Stimulated activated CD4-positive, alpha-beta T cell treated with anti-CD3 and anti-CD28 coated beads, TNF-alpha, amount 100 ng/mL, for 4 hours (primary cell): ENCODE measurements at places on chromosomes 4 and X.

GRCh38 chrX:120604361-120604782, 471 bp downstream of the MCTS1 start:
- no peak for DNase-seq

DNA sequence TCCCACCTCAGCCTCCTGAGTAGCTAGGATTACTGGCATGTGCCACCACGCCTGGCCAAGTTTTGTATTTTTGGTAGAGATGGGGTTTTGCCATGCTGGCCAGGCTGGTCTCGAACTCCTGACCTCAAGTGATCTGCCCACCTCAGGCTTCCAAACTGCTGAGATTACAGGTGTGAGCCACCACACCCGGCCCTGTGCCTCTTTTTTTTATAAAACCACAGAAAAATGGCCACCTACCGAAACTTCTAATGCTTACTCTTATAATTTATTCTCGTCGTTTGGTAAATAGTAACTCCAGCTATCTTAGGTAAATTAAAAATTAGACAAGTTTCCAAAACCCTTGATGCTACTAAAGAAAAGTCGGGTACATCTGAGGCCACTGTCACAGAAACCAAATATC, 54.4 kb downstream of the IRF2 start:
- DNase-seq, result no peak

GRCh38 chr4:164997941-164998340, 20.5 kb upstream of the TRIM61 start:
- DNase-seq, result no peak

GRCh38 chr4:13558881-13559280, 14.6 kb upstream of the NKX3-2 start:
- DNase-seq, result no peak

DNA sequence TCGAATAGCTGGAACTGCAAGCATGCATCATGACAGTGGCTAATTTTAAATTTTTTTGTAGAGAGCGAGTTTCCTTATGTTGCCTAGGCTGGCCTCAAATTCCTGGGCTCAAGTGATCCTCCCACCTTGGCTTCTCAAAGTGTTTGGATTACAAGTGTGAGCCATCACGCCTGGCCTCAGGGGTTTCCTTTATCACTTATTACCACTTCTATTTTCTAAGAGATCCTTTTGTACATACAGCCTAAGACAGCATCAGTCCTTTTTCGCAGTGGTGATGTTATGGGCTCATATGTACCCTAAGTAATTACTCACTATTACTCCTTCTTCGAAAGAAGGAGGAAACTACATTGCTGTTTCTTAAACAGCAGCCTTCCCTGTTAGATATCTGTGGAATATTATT, 54.1 kb upstream of the CDKN2AIP start:
- no peak for DNase-seq

DNA sequence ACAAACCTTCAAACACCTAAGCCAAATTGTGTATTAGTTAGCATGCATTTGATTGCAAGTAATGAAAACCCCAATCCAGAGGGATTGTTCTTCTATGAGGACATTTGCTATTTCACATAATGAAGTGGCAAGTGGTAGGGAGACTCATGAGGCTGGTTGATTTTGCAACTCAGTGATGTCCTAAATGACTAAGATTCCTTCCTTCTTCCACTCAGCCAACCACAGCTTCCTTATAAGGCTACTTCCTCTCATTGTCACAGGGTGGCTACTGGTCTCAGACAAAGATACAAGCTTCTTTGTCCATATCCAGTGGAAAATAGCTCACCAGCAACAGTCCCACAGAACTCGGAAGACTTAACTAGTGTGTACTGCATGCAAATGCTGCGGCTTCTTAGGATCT, 5.3 kb upstream of the OTC start:
- no peak for DNase-seq

GRCh38 chr4:56247646-56248045, 139.6 kb downstream of the AASDH start:
- no peak for DNase-seq

DNA sequence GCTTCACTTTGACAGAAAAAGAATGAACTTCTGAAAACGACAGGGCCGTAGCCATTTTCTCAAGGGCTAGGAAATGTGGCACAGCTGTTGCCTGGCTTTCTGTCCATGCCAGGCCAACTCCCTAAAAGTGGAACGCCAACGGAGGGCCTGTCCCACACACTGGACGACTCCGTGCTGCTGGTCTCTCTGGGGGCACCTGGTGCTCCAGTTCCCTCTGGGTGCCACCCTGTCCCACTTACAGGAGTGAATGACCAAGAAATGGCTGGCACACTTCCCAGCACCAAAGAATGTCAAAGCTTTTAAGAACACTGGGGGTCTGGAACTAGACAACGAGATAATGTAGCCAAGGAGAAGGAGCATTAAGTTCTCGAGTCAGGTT, 40.9 kb downstream of the GATB start:
- DNase-seq, result no peak

DNA sequence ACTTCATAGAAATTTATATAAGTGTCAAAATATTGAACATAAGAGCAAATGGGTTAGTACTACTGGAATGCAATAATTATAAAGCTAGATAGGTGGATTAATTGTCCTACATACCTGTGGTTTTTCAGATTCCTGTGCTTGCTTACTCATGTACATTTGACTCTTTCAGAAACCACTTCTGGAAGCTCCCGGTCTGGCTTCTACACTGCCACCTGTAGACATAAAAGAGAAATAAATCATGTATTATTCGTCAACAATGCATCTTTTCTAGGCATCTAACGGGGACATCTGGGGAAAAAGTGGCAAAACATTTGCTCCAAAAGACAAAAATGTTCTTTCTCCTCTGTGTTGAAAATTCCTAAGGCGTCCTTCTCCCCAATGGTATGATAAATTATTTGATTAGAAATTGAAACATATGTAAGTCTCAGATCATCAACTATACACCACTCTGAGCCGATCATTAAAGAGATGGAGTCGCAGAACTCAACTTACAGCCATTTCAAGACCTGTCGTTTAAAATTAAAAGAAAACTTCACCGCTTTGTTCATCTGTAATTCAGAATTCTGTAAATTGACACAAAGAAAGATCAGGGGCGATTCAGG, 648.7 kb upstream of the DIPK2B start:
- DNase-seq, result no peak

GRCh38 chr4:83552924-83553323, 17.0 kb downstream of the GPAT3 start:
- DNase-seq, result no peak

- DNase-seq, result no peak
Measured at GRCh38 chr4:61443813-61444510, 243.8 kb downstream of the ADGRL3 start.

- no peak for DNase-seq
Measured at GRCh38 chrX:39759526-39760224, 338.1 kb downstream of the BCOR start.

DNA sequence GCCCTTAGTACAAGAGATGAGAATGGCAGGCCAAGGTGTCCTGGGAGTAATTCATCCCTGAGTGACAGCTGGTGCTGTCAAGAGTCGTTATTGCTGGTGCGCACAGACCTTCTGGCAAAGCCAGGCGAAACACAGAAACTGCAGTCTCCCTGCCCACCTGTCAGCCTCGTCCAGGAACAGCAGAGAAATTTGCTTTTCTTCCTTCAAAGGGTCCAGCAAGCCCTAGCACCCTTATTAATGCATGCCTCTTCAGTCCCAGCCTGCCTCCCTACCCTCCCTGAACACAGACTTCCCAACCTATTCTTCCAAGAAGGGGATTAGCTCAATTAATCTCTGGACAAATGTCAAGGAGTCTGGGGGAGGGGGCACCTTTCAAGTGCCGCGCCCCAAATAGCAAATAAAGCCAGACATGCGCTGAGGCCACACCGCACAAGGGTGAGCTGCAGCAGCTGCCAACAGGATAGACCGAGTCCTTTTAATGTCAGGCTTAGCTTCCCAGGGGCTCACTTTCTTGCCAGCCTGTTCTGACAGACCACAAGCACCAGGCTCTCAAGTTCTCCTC, 250.7 kb upstream of the RASGEF1B start:
- no peak for DNase-seq

- no peak for DNase-seq
Measured at GRCh38 chrX:96447161-96447560, 237.5 kb upstream of the DIAPH2 start.

- DNase-seq, result no peak
Measured at GRCh38 chr4:43362875-43363636, 470.5 kb downstream of the GRXCR1 start.
